ENCODE measurements at places on chromosomes 5 and 9.
A peak's percentile ranks its signal among the peaks of the same experiment; 100 is the strongest.

DNA sequence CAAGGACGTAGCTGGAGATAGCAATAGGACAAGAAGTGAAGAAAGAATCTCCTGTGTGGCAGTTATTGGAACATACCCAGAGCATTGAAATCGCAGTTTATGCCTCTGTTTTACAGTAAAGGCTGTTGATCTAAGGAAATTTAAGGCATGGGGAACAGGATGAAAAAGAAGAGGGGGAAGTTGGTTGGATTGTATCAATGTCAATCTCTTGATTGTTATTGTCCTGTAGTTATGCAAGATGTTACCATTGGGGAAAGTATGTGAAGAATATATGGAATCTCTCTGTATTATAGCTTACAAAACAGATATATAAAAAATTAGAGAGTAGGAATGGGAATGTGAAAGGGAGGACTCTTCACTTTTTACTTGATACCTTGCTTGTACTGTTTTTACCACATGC lies 195.6 kb upstream of the NREP start:
- DNase-seq, result no peak

DNA sequence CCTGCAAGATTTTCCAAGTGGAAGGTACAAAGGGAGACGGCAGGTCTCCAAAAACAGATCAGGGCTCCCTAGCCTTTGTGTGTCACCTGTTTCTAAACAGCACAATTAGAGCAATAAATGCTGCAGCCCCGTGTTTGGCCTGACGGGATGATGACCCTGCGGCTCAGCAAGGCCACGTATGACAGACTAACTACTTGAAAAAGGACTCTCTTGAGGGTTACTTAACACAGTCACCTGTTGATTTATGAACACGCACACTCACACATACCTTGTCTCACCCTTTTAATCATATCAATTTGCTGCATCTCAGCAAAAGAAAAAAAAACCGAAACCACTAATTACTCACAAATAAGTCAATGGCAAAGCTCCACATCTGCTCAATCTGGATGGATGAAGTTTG lies 199.6 kb upstream of the GAS1 start:
- no peak for DNase-seq

- no peak for DNase-seq
Measured at GRCh38 chr5:951940-952596, 56.5 kb upstream of the NKD2 start.

GRCh38 chr5:19235101-19235584 lies 752.9 kb downstream of the CDH18 start:
- no peak for DNase-seq

- DNase-seq, result no peak
Measured at GRCh38 chr5:10981932-10982331, 220.9 kb upstream of the DAP start.

DNA sequence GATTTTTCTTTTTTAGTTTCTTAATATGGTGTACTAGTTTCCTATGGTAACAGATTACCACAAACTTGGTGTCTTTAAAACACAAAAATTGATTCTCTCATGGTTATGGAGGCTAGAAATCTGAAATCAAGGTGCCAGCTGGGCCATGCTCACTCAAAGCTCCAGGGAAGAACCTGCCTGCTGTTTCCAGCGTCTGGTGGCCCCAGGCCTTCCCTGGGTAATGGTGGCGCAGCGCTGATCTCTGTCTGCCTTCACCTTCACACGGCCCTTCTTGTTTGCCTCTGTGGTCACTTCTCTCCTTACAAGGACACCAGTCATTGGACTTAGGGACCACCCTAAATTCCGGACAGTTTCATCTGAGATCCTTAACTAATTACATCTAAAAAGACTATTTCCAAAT lies 70.5 kb upstream of the GFPT2 start:
- peak; percentile 40 for DNase-seq

DNA sequence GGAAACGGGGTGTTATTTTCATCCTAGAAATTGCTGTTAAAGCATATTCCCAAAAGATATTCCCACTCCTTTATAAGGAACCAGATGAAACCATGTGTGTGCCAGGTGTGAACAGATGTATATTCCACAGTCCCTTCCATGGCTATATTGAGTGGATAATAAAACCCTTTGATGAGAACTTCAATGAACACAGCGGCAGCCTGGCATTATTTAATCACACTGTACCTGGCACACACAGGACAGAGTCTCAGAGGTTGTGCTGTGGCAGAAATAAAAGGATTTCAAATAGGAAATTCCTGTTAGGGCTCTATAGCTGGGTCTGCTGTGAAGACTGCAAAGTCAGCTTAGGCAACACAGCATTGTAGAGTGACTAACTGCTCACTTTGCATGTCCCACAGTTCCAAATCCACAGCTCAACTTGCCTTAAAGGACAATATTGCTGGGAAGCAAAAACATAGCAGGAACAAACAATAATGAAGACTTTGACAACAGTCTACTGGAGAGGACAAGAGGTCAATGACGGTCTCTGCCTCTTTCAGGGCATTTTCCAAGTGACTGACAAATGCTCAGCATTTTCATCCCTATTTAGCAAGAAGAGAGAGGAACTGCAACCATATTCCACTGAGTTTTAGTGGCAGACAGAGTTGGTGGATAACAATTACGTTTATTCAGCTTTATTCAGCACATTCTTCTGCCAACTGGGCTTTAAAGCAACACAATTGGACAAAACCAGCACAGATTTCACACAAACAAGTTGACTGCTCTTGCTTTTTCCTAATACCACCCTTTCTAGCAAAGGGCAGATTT lies 255.7 kb upstream of the RGMB start:
- no peak for DNase-seq

- no peak for DNase-seq
Measured at GRCh38 chr5:16135506-16135905, 44.1 kb downstream of the MARCHF11 start.
